ENCODE measurements at places on chromosomes 7 and 10.

DNA sequence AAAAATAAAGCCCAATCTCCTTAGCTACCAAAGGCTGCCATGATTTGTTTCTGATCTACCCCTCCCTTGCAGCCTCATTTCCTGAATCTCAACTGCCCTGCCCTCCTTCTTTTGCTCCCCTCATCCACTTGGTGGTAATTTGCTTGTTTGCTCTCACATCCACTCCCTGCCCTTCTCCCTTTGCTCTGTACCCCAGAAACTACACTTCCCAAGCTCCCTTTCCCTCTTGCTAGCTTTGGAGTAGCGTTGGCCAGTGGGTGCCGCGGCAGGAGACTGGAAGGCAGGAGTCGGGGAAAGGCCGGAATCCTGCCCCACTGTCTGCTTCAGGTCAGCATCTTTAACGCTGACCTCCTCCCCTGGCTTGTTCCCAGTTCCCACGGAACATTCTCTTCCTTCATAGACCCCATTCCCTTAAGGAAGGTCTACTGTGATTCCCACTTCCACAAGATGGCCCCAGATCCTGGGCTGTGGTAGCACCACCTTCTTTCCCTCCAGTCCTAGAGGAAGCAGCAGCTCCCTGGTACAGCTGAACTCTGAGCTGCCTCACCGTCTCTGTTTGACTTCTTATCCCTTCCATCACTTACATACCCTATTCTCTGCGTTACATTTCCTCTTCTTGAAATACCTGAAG lies 79.1 kb downstream of the PIK3CG start:
- no peak for ATAC-seq

- ATAC-seq, result no peak
Measured at GRCh38 chr7:150657526-150657925, 25.3 kb upstream of the GIMAP6 start.

GRCh38 chr10:92678206-92678605 lies 11.5 kb upstream of the HHEX start:
- ATAC-seq, result no peak

GRCh38 chr7:116356333-116356965 lies 143.1 kb upstream of the CAV2 start:
- no peak for ATAC-seq

GRCh38 chr10:476455-476780 lies 213.1 kb downstream of the DIP2C start:
- ATAC-seq, result no peak

GRCh38 chr10:35783305-35783838 lies 141.3 kb upstream of the FZD8 start:
- no peak for ATAC-seq

DNA sequence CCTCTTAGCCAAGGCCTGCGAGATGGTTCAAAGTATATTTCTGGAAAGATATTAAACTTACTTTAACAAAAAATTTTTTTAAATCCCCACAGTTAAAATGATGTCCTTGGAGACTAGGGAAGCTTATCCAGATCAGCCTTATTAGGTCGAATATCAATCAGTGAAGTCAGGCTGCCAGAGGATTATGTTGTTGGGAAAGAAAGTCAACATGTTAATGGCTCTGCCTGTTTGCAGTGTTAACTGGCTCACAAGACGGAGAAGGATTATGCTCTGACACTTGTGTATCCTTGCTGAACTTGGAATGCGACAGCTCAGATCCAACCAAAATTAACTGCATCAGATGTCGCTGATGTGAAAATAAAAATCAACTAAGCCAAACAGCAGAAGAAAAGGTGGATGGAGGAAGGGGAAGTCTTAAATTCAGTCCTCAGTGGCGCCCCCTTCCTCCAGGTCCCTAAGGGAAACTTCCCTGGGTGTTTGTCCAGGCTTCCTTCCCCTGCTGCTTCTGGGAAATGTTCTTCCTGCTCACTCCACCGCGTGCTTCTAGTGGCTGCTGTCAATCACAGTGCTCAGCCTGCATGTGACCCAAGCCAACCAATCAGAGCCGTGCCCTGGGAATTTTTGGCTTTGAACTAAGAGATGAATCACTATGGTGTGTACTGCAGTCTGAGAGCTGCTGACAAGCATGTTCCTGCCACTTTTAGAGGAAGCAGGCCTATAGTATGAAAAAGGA lies 690.4 kb upstream of the NRP1 start:
- ATAC-seq, result peak; percentile 35

GRCh38 chr7:20798081-20798693 lies 11.5 kb upstream of the SP8 start:
- peak; percentile 83 for ATAC-seq

DNA sequence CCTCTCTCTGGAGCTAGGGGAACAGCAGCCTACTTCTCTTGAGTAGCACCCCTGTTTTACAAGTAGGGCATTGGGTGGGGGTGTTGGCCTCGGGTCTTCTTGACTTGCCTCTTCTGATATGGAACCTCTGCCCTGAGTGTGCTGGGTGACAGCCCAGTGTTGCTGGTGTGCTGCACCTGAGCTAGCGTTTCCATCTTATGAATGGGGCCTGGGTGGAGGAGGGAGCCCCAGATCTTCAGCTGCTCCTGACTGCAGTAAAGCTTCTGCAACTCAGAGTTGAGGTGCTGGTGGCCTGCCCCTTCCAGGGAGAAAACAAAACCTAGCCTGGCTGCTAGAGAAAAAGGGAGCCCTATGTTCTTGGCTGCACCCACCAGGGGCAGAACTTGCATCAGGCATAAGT lies 202.5 kb upstream of the SHH start:
- no peak for ATAC-seq

DNA sequence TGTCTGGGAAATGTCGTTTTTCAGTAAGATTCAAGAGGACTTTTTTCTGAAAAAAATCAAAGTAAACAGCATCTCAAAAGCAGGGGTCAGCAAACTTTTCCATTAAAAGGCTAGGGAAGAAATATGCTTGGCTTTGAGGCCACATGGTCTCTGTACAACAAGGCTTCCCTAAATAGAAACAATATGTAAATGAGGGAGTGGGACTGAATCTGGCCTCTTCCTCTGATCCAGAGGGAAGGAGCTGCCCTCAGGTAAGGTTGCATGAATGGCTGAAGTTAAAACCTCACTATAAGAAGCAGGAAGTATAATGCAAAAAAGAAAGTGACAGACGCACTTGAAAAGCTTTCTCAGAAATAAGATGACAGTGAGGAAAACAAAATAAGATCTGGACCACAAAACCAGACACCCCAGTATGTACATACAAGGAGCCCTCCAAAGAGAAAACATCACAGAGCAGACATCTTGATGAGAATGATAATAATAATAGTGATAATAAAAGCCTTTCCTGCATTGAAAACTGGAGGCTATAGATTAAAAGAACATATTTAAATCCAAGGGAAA lies 115.2 kb downstream of the PLXNA4 start:
- no peak for ATAC-seq

GRCh38 chr7:131106681-131107336 lies 220.9 kb upstream of the MKLN1 start:
- ATAC-seq, result no peak

DNA sequence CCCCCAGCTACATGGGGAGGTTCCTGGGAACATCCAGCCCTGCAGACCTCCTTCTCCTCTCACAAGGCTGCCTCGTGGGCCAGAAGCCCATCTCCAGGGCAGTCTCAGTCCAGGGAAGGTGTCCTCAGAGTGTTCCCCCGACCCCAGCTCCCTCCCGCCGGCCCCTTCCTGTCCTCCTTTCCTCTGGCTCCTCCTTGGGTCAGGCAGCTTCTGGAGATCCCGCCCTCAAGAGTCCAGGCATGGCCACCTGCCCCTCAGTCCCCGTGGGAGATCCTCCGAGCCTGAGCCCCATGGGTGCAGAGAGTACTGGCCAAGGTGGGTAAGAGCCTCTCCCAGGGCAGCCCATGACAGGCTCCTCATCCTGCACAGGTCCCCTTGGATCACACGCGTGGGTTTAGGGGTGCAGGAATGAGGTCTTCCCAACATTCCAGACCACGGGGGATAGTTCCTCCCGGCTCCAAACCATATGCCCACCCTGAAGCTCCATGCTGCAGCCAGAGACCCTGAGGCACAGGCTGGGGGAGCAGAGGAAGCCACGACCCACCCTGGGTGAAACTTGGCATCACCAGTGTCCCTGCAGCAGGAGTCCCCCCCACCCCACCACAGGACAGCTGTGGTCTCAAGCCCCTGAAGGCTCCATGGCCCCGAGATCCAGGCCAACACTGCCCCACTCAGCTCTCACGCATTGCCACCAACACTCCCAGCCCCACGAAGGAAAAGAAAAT lies 65.5 kb downstream of the OAT start:
- no peak for ATAC-seq

- no peak for ATAC-seq
Measured at GRCh38 chr10:114874827-114875411, 53.3 kb downstream of the FHIP2A start.

DNA sequence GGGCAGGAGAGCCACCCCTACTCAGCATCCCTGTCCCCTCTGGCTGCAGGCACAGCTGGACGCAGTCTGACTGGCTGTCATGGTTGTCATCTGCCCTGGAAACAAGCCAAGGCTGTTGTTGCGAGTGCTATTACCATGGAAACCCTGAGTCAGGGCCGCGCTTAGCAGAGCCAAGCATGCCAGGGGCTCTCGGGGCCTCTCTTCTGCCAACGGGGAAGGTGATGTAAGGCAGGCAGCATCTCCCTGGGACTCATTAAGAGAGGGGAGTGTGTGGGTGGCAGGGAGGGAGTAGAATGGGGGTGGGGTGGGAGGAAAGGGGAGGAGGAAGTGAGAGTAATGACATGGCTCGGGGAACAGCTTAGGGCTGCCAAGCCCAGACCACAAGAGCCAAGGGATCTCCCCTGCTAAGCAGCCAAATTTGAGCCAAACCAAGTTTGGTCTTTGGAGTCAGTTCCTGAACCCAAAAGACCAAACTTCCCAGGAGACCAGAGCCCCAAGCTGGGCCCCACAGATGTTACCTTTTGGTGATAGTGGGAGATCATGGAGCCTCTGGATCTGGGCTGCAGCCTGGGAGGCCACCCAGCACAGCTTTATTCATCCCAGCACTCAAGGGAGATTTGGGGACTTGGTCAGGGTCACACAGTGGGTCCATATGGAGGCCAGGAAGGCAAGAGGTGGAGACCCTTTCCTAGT lies 67.6 kb downstream of the TMEM130 start:
- ATAC-seq, result peak; percentile 43

DNA sequence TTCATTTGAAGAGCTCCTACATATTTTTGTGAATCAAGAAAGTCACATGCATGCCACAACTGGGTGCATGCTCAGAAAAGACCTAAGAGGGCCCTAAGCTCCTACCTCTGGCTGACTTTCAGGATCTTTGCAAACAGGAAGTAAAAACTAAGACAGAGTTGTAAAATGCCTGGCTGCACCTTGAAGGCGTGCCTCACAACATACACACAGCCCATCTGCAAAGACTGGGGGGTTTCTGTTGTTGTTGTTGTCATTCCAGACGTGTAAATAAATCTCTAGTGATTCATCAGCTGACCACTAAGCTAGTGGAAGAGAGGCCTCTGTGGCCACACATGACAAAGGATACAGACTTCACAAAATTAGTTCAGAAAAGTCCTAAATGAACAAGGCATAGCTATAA lies 31.8 kb downstream of the SMURF1 start:
- no peak for ATAC-seq

DNA sequence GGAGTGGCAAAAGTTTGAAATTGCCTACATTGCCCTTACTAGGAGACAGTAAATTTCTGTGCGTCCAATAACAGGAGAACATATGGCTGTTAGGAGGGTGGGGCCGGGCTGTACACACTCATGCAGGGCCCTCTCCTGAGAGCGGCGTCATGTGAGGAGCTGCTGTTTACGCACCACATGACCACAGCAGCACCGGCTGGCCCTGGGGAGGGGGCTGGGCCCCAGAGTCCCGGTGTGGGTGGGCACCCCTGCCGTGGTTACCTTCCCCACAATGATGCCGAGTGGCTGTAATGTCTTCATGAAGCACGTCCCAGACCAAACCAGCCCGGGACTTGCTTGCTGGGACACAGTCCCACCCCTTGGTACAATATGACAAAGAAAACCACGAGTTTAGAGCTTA lies 308.7 kb downstream of the DNAJB6 start:
- no peak for ATAC-seq

DNA sequence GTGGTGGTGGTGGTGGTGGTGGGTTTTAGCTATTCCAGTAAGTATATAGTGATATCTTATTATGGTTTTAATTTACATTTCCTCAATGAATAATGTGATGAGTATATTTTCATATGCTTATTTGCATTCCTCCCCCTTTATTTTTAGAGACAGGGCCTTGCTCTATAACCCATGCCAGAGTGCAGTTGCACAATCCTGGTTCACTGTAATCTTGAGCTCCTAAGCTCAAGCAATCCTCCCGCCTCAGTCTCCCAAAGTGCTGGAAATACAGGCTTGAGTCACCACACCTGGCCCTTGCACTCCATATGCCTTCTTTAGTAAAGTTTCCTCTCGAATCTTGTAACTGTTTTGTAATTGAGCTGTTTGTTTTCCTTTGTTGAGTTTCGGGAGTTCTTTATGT lies 577.7 kb upstream of the AUTS2 start:
- ATAC-seq, result no peak

DNA sequence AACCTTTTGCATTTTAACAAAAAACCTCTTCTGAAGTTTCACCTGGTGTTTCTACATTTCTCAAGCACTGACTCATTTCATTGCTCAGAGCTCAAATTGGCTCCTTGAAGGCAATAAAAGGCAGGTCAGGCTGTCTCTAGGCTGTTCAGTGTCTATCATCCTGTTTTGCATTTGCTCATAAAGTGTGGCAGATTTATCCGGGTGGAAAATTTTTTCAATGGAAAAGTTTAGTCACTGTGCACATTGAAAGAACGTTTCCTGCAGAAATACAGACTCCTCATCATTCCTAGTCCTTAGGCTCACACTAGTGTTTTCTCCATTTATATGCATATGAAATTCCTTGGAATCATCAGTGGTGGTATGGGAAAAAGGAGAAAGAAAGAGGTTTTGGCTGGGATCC lies 114.2 kb upstream of the DGKB start:
- ATAC-seq, result no peak

GRCh38 chr7:128841171-128841690 lies 11.0 kb downstream of the FLNC start:
- no peak for ATAC-seq

DNA sequence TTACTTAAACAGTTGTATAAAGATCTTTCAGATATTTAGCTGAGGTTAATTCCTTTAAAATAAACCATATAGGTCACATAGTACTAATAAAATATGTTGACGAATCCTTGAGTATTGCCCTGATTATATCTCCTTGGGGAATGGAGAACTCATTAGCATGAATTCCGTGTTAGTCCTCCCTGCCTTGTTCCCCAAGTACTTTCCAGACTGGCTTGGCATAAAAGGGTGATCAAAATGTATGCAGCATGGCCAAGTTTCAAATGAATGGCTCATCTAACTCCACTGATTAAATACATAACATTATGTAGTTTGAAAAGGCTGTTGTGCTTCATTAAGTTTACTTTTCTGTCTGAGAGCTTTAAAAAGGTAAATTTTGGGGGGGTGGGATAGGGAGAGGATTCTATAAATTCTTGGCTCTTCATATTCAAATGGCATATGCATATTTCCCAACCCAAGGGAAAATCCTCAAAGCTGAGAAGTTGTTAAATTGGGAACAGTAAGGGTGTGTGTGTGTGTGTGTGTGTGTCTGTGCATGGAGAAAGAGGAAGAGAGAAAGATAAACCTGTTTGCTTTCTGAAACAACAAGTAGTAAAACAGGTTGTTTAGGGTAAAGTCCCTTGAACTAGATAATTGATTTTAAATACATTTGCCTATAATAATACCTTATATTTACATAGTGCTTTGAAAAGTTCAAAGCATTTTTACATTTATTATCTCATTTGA lies 4.8 kb upstream of the ADD3 start:
- ATAC-seq, result no peak

GRCh38 chr10:78570633-78571235 lies 498.0 kb upstream of the ZMIZ1 start:
- ATAC-seq, result no peak

GRCh38 chr7:6478186-6478585 lies 30.4 kb upstream of the DAGLB start:
- ATAC-seq, result no peak

All from gastroesophageal sphincter (tissue), 4 donors.